ENCODE measurements at places on chromosomes 4 and X.

- DNase-seq, result no peak
Observed at GRCh38 chr4:70994387-70995099, 1.1 kb downstream of the DCK start.

- DNase-seq, result no peak
Observed at GRCh38 chrX:154795016-154795415, 10.3 kb downstream of the MPP1 start.

DNA sequence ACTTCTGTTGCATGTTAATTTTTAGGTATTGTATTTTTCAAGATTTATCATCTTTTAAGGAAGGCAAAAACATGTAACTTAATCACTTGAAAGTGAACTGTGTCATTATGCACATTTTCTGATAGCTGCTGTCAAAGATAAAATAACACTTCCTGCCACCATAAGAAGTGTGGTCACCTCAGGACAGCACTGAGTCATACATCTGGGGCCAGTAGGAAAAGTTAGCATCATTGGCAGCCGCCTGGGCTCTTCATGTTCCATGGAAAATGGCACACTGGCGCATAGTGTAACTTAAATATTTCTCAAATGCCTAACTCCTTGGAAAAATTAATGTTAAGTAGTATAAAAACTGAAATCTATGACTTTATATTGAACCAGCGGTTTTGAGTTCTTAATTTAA is 24.2 kb downstream of the CNKSR2 start:
- no peak for DNase-seq

GRCh38 chr4:56976837-56977320 is 527 bp downstream of the NOA1 start:
- DNase-seq, result no peak

DNA sequence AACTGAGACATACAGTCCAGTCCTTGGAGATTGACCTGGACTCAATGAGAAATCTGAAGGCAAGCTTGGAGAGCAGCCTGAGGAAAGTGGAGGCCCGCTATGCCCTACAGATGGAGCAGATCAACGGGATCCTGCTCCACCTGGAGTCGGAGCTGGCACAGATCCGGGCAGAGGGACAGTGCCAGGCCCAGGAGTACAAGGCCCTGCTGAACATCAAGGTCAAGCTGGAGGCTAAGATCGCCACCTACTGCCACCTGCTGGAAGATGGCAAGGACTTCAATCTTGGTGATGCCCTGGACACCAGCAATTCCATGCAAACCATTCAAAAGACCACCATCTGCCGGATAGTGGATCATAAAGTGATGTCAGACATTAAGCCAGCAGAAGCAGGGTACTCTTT is 20.4 kb upstream of the FRMPD3 start:
- no peak for DNase-seq

- no peak for DNase-seq
Observed at GRCh38 chrX:24415921-24416320, 49.2 kb upstream of the PDK3 start.

- no peak for DNase-seq
Observed at GRCh38 chr4:150219841-150220240, 141.6 kb downstream of the DCLK2 start.

DNA sequence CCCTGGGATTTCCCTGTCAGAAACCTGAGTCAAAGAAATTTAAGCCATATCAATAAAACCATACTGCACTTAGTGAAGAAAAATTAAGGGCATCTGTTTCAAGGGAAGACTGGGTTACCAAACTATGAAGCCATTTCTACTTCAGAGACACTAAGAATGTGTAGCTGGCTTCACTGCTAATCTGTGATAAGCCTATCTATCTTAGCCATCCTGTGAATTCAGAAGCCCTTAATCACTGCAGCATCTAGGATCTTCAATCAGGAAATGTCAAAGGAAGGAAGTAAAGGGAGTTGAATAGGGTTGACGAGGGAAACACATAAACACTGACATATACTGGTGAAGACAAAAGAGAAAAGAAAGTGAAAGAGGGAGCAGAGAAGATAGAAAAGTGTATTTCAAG is 777.6 kb upstream of the DIAPH2 start:
- no peak for DNase-seq

- no peak for DNase-seq
Observed at GRCh38 chr4:21202959-21203358, 502.7 kb downstream of the PACRGL start.

GRCh38 chr4:88567591-88567990 is 24.7 kb upstream of the HERC3 start:
- DNase-seq, result no peak

- no peak for DNase-seq
Observed at GRCh38 chrX:21559417-21559816, 98.7 kb downstream of the KLHL34 start.

- no peak for DNase-seq
Observed at GRCh38 chrX:15948318-15948660, 93.7 kb upstream of the AP1S2 start.

- DNase-seq, result no peak
Observed at GRCh38 chr4:183105092-183105491, 6.0 kb downstream of the WWC2 start.

- no peak for DNase-seq
Observed at GRCh38 chr4:151652841-151653547, 107.8 kb downstream of the GATB start.

DNA sequence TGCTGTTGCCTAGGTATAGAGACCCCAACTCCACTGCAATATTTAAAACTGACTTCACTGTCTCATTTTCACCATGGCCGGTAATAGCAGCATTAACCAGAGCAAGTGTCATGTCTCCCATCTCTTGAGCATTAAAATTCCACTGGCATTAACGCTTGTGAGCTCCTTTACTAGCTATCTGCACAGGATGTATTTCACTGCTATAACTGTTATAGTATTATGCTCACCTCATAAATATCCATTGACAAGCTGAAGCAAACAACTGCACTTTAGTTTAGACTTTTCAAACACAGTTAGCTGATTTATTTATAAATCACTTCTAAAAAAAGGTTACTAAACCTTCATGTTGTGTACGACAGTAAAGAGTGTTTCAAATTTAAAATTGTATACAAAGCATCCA is 157.8 kb downstream of the ANTXR2 start:
- no peak for DNase-seq

DNA sequence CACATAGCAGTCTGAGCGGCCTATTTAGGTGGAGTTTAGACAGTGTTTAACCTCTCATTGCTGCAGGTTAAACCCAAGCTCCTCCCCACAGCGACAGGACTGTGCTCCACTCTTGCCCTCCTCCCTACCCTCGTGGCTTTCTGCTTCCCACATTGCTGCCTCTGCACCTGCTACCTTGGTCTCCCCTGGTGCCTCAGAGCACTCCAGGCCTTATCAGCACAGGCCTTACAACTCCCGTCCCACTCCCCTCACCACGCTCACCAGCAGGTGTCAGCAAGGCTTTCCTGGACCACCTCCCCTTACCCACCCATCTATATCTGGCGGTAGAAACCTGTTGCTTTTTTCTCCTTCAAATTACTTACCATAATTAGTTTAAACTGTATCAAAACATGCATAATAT is 18.6 kb downstream of the HELT start:
- no peak for DNase-seq

GRCh38 chrX:31449081-31449480 is 377.2 kb upstream of the FTHL17 start:
- no peak for DNase-seq

- DNase-seq, result no peak
Observed at GRCh38 chr4:47791965-47792364, 45.9 kb downstream of the CORIN start.

DNA sequence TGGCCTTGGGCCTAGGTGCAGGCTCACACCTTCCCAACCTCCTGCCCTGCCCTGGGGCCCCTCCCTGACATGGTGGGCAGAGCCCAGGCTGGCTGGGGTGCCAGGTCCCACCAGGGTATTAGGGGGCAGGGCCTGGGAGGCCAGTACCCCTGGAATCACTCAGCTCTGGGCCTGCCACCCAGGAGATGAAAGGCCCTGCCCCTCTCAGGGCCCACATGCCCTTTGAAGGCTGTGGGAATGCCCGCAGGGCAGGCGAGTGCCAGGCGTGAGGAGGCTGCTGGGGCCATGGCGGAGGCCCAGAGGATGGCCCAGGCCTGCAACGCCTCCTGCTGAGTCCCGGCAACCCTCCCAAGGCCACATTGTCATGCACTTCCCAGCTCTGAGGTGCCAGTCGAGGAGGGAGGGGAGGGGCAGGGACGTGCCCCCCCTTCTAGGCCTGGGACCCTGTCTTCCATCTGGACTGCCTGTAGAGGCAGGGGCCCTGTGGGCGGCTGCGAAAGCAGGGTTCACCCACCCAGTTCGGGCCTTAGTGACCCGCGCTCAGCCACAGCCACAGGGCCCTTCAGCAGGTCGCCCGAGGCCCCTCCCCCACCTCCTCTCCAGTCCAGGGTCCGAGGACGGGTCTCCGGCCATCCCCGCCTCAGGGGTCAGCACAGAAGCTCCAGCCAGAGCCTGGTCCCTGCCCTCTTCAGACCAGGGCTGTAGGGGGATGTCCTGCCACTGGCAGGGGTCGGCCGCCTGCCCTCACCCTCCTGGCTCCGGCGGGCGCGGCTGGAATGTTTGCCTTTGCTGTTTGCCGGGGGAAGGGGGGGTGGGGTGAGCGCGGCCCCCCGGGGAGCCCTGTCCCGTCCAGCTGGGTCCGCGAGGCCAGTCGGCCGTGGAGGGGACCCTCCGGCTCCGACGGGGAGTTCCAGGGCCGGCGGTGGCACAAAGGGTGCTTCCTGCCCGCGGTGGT is 26.7 kb upstream of the FGFR3 start:
- no peak for DNase-seq

DNA sequence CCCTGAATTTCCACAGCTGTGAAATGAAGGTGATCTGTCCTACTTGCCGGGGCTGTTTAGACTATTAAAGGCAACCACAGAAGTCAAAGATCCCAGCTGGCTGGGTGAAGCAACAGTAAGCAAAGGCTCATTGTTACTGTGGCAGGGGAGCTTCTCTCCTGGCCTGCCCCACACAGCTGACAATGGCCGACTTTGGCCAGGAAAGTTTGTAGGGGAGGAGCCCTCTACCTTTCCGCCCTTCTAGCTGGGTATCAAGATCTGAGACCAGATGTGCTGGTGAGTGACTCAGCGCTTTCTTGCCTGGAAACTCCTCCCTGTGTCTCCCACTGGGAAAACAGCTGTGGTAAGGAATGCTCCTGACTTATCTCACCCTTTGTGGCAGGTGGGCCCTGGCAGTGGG is 21.1 kb downstream of the RASSF6 start:
- DNase-seq, result peak; percentile 52

GRCh38 chrX:87338510-87338909 is 179.1 kb upstream of the KLHL4 start:
- peak; percentile 4 for DNase-seq

DNA sequence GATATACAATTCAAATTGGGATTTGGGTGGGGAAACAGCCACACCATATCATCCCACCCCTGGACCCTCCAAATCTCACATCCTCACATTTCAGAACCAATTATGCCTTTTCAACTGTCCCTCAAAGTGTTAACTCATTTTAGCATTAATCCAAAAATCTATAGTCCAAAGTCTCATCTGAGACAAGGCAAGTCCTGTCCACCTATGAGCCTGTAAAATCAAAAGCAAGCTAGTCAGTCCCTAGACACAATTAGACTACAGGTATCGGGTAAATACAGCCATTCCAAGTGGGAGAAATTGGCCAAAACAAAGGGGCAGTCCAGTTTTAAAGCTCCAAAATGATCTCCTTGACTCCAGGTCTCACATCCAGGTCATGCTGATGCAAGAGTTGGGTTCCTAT is 128.0 kb downstream of the NBDY start:
- no peak for DNase-seq

GRCh38 chrX:135652602-135653001 is 60.8 kb upstream of the CT45A1 start:
- no peak for DNase-seq

- DNase-seq, result no peak
Observed at GRCh38 chrX:111169141-111169540, 73.2 kb downstream of the PAK3 start.
